ENCODE measurements at places on chromosomes 4 and X.

- DNase-seq = no peak
These were observed 87.5 kb downstream of the PALLD start for GRCh38 chr4:168584321-168584771.

GRCh38 chr4:166391501-166391900, 518.5 kb downstream of the TLL1 start:
- DNase-seq = no peak

DNA sequence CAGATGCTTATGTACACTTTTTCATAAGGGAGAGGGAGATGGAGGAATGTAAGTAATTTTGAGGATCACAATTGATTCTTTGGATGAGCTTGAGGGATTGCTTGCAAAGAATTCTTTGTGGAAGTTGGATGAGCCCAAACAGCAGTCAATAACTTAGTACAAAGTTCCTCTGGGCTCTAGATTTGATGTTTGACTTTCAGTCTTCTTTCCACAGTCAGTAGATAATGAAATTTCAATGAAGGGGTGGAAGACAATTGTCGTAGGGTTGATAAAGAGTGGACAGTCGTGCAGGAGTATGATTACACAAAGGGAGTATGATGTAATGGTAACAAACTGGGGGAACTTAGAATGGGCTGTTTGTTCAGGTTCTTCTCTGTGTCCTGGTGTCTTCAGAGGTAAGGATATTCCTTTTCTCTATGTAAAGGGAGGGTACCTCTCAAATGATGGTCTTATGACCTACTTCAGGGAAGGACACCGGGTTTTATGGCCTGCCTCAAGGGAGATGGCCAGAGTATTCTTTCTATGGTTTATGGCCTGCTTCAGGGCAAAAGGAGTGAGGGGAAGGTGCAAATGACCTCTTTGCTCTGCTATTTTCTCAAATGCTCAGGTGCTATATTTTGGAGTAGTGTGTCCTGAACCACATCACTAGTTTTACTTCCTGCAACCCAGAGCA, 1.7 kb upstream of the ABRAXAS1 start:
- DNase-seq = no peak

- no peak for DNase-seq
These were observed 30.8 kb upstream of the AFAP1 start for GRCh38 chr4:7970361-7970946.

GRCh38 chr4:122781486-122781885, 45.1 kb upstream of the FGF2 start:
- DNase-seq = no peak

DNA sequence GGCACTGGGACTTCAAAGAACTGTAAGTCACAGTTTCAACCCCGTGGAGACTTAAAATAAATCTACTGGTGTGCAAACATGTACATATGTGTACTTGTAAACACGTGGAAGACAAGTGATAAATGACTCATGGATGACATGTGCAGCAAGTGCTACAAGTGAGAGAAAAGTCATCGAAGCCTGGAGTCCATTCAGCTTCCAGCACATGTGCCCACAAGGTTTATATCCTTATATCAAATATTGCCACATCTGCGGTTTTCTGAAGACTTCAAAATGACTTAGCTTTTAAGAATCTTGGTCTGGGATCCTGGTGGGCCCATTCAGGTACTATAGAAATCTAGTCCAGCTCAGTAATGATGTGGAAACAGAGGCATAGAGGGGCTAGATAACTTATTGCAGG, 33.0 kb upstream of the TTC29 start:
- no peak for DNase-seq

DNA sequence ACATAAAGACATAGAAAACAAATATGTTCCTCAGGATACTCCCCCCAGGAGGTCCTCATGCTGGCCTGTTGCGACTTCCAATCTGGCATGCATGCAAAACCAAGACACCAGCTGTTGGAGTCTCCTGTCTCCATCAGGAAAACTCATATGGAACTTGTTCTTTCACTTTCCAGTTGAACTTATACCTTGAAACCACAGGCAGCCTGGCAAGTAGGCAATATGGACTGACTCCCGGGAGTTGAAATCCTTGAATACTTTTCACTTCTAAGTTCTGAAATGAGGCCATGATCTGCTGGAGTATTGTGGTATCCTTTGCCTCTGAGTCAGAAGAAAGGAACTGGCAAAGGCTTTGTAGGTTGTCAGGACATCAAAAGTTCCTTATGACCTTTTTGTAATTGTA, 444.2 kb downstream of the IDS start:
- no peak for DNase-seq

DNA sequence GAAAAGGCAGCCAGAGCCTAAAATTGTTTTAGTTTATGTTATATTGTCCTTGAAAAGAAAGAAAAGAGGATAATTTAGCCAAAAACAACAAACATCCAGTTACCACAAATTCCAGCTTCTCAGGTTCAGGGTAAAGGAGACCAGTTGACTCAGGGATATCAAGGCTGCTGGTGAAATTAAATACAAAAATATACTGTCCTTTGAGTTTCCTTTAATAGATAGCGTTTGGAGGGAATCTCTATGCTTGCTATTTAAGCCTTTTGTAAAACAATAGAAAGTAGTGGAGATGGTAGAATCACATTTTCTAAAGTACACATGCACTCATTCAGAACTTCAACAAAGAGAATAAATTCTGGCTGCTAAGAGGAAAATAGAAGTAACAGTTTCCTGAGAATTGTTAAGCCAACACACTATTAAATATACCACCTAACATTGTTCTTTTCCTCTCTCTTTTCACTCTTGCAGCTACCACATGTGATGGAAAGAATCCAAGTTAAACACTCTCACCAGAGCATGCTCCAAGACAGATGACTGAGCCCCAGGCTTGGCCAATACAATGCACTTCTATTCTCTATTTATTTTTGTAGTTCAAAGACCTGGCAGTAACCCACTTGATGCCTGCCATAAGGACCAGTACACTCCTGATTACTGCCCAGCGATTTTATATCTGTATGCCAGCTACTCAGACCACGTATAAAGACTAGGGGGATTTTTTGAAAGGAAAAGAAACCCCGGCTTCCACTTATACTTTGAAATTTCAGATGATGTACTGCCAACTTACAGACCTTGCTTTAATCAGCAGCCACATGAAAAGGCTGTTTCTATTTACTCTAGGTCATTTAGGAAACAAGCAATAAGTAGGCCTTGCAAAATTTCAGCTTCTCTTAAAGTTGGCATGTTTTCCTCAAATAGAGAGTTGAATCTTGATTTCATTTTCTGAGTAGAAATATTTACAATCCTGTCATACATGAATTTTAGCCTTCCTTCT, 756.9 kb downstream of the FAT4 start:
- DNase-seq = no peak

- DNase-seq = no peak
These were observed 172.0 kb upstream of the ZC4H2 start for GRCh38 chrX:65148232-65148631.

GRCh38 chr4:26762650-26763049, 98.0 kb upstream of the STIM2 start:
- no peak for DNase-seq

- no peak for DNase-seq
These were observed 40.6 kb downstream of the WDR1 start for GRCh38 chr4:10075953-10076391.

- no peak for DNase-seq
These were observed 1617.2 kb downstream of the PCDH7 start for GRCh38 chr4:32337403-32337802.

GRCh38 chrX:3345281-3346191, 916 bp downstream of the MXRA5 start:
- DNase-seq = no peak

GRCh38 chrX:153845842-153846241, 15.5 kb upstream of the PDZD4 start:
- DNase-seq = no peak
